Fibroblast of skin of abdomen (primary cell): ENCODE measurements at places on chromosomes 4 and X.
A peak's percentile ranks its signal among the peaks of the same experiment; 100 is the strongest.

- peak; percentile 80 for DNase-seq
Measured at GRCh38 chr4:138235419-138235952, 6.7 kb downstream of the SLC7A11 start.

DNA sequence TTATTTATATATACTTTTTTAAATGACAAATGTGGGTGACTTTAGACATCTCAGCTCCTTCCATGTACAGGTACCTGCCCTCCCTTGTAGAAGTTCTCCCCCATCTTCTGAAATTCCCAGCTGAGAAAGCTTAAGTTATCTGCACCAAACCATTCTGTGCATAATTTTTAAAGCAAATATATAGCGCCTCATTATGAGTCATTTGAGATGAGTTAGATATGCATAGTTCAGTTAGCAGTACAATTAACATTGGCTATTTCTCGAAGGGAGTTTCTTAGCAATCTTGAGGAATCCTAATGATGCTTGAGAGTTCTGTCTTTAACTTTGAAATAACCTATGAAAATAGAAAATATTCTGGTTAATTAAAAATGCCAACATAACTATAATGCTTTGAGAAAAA lies 19.4 kb upstream of the UFSP2 start:
- DNase-seq = no peak

- DNase-seq = no peak
Measured at GRCh38 chr4:94767446-94767845, 9.7 kb downstream of the BMPR1B start.

DNA sequence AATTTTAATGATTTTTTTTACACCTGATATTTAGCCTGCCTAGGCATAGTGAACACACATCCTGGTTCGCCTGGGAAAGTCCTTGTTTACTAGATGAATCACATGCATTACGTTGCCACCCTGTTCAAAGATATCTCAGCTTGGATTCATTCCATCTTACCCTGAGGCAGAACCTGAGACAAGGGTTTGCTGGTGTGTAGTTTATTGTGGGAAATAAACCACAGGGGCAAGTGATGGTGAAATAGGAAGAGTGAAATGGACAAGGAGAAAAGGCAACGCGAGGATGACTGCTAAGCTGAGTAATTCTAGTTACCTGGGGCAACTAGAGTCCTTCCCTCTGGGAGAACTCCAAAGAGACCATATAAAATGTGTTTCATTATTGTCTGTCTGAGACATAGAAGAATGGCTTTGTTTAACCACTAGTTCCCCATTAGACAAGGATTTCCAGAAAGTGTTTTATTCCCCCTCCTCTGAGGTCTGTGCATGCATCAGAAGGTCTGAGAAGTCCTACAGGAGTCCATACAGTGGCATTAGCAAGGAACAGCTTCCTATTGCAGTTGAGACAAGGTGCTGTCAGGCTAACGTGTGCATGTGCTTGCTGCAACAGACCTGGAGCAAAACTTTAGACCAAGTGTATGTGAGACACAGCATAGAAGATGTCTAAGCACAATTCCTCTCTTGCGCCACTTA lies 797.3 kb upstream of the FRG1 start:
- DNase-seq = no peak

GRCh38 chr4:94516067-94516466 lies 64.3 kb downstream of the PDLIM5 start:
- peak; percentile 90 for DNase-seq

GRCh38 chrX:31580227-31580626 lies 508.4 kb upstream of the FTHL17 start:
- DNase-seq = peak; percentile 32

GRCh38 chr4:156966836-156967235 lies 4.8 kb downstream of the PDGFC start:
- DNase-seq = no peak

GRCh38 chr4:76963131-76963750 lies 13.7 kb downstream of the SEPTIN11 start:
- DNase-seq = no peak

DNA sequence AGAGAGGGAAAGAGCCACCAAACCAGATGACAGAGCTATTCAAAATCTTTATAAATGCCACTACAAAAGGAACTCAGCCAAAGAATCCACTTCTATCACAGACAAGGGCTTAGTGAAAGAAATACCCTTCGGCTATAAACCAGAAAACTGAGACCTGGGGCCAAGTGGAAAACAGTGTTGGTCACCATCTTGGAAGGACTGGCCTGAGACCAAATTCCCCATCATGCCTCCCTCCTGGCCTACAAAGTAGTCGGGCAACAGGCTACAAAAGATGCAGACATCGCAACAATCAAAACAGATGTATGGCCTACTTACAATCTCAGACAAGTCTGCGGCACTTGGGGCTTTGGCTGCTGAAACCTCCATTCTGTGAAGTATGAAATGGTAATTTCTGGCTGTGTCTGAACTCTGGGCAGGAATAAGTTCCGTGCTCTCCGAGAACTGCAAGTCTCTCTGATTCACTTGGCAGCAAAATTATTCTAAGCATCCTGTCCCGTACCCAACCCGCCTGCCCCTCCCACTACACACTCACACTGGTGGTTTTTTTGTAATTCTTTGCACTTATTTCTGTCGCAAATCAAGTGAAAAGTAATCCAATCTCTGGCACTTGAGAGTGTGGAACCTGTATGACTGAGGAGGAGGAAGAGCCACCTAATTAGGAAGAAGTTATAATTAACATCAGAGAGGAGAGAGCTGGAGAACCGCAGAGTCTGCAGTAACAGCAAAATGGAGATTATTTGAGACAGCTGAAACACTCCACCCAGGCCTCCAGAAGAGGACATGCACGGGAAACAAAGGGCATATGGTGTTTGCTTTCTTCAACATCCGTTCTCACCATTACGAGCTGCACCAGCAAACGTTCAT lies 87.8 kb downstream of the SH3KBP1 start:
- DNase-seq = peak; percentile 45

DNA sequence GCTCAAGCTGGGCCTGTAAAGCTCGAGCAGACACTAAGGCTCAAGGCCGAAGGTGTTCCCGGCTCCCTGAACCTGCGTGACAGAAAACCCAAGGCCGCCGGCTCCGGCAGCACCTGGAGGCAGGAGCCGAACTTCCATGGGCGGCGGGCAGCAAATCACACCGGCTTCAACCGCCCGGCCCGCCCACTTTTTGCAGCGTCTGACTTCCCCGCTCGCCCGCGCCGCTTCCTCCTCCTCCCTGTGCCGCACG lies 940 bp upstream of the NSD2 start:
- DNase-seq = peak; percentile 81

GRCh38 chr4:41125558-41126311 lies 88.6 kb downstream of the APBB2 start:
- peak; percentile 50 for DNase-seq

GRCh38 chrX:47595716-47596251 lies 13.5 kb downstream of the TIMP1 start:
- peak; percentile 26 for DNase-seq

DNA sequence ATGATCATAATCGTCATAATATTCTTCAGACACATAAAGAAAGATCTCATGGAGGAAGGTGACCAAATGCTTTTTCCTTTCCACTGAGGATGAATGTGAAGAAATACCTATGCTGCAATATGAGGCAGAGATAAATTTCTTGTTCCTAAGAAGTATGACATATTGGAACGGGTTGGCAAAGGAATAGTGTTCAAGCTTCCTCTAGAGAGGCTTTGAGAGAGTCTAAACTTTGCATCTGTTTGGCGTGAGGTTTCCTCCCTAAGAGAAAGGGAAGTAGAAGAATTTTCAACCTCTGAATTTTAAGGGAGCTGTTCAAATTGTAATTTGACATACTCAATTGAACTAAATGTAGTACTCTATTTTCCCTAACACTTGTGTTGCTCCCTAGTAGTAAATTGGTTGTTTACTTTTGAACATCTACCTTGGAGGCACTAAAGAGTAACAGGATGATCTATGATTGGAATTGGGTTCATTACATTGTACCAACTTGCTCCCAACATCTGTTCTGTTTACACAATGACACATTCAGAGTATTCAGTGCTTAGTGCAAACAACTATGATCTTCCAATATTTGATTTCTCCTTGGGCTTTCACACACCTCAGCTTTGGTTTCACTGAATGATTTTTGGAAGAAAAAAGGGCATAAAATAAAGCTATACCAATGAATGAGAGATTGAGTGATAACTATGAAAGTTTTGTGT lies 122.0 kb downstream of the CORIN start:
- no peak for DNase-seq

DNA sequence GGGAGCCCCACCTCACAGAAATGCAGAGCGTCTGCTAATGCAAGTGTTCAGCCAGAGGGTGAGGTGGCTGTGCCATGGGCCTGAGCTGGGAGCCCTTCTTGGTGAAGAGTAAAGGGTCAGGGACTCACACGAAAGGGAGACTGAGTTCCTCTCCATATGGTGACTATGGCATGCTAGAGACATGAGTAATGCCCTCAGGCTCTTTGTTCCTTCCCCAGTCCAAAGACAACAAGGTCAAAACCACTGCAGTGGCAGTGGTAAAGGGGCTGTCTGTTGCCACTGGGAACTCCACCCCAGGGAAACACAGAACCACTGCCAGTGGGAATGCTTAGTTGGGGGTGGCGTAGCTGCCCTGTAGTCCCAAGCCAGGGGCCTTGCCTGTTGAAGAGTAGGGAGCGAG lies 22.4 kb downstream of the RAB40AL start:
- DNase-seq = peak; percentile 10

DNA sequence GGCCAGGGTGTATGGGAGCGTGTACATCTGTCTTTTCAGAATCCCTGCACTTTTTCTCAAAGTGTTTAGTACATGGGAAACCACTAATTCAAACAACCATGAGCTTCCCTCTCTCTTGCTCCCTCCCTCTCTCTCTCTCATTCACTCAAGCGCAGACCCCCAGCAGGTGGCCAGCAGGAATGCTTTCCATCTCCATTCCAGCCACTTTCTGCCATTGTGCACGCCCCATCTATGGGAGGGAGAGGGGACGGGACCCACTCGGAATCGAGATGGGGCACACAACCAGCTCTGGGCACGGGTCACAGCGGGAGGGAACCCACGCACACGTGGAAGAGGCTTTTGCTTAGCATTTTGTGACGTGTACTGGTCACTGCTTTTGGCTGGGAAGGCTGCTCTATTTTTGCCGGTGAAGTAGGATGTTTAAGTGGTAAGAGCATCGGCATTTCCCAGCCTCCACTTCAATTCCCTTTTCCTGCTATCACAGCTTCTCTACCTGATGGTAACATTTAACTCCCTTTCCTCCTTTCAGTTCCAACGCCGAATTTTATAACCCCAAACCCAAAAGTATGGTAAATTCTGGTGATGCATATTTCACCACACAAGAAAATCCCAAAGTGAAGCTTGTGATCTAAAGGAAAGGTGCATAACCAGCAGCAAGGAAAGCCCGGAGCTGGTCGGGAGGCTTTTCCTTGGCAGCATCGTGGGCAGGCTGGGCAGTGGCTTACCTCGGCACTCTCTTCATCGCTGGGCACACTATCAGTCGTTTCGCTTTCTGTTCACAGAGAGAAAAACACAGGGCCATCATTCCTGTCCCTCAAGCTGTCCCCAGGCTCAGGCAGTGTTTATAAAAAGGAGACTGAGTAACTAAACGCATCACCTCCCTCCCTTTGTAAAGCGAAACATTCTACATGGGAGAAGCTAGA lies 84.1 kb downstream of the IRF2 start:
- no peak for DNase-seq

DNA sequence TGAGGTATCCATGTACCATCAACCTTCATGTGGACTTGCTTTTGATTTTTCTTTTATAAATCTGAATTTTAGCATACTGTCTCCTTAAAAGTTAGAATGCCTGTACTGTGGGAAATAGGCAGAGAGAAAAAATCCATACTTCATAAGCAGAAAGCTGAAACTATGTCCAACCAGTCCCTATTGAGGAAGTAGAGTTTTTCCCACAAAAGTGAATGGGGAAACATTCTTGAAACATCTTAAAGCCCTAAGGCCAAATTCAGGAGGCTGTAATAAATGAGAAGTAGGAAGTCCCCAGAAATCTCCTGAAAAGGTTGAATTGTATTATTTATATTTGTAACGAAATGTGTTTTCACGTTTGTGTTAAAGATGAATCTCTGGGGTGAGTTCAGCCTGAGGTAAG lies 56.3 kb downstream of the ENOX2 start:
- no peak for DNase-seq

GRCh38 chr4:55475394-55476243 lies 71.1 kb downstream of the CLOCK start:
- peak; percentile 68 for DNase-seq

GRCh38 chr4:184937030-184937710 lies 81.1 kb upstream of the HELT start:
- DNase-seq = no peak

DNA sequence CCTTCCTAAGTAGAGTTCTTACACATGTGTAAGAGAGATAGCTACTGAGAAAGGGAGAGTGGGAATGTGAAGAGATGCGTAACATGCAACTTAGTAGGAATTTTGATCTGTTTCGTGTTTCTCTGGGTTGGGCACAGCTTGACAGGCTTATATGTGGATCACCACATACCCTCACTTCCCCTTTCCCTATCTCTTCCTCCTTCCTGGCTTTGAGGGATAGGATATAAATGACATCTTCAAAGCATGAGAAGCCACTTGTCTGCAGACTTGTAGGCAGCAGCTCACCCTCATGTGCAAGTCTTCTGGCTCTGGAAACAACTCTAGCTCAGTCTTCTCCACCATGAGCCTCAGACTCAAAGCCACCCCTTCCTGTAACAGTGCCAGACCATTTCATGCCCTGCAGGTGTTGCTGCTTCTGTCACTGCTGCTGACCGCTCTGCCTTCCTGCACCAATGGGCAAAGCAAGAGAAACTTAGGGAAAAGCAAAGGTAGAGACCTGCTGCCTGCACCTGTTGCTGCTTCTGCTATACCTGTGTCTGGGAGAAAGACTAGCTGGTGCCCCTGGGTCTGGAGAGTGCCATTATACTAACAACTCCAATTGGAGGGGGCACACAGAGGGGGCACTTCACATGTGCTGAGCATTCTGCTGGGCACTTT lies 5.4 kb upstream of the PF4V1 start:
- no peak for DNase-seq

DNA sequence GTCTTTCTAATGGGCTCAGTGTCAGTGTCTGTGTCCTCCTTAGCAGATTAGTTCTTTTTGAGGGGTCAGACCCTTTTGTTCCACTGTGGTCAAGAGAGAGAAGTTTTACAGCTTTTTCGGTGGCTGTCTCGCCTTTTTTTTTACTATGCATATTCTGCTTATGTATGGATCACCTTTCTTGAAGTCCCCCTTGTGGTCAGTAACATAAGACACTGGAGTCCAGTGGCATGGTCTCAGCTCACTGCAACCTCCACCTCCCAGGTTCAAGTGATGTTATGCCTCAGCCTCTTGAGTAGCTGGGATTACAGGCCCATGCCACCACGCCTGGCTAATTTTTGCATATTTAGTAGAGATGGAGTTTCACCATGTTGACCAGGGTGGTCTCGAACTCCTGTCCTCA lies 54.0 kb upstream of the PGRMC2 start:
- no peak for DNase-seq

DNA sequence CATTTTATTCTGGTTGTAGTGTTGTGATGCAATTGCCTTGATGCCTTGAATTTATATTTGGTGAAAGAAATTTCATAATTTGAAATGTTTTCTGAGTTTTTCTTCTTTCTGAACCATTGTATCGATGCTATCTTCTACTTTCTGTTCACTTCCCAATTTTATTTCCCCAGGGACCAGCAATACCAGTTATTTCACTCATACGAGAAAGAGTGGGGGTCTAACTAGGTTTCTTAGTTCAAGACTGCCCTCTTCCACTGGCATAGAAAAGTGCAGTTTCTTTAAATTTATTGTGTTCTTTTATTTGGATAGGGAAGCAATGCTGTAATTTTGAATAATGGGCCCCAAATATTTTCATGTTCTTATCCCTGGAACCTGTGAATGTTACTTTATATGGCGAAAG lies 544.0 kb upstream of the ADGRL3 start:
- peak; percentile 48 for DNase-seq

GRCh38 chrX:34810364-34810763 lies 132.2 kb upstream of the FAM47B start:
- peak; percentile 21 for DNase-seq
